ENCODE measurements at places on chromosomes 11 and 22.

DNA sequence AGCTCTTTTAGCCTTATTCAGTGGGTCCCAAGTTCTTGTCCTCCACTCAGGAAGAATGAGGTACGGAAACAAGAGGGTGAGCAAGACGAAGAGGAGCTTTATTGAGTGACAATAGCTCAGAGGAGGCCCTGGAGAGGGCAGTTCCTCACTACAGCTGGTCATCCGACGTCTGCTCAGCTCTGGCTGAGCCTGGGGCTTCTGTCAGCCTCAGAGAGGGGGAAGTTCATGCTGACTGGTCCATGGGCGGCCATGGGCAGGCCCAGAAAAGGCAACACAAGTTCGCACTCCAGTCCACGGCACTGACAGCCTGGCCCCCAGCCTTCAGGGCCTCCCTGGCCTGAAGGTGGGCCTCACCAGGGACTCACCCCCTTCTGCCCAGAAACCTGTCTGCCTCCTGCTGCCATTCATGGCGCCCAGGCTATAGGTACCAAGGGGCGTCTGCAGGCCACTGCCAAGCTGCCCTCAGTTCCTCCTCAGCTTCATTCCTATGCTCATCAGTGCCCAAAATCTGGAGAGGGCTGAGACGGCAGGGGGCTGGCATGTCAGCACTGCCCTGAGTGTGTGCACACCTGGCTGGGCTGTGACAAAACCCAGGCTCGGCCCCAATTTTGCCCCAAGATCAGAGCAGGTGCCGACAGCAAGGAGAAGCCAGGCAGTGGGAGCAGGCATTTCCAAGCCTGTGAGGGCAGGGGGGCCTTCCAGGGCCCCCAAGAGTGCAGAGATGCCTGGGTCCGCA, 21.7 kb upstream of the KIAA0930 start:
- no peak for DNase-seq

DNA sequence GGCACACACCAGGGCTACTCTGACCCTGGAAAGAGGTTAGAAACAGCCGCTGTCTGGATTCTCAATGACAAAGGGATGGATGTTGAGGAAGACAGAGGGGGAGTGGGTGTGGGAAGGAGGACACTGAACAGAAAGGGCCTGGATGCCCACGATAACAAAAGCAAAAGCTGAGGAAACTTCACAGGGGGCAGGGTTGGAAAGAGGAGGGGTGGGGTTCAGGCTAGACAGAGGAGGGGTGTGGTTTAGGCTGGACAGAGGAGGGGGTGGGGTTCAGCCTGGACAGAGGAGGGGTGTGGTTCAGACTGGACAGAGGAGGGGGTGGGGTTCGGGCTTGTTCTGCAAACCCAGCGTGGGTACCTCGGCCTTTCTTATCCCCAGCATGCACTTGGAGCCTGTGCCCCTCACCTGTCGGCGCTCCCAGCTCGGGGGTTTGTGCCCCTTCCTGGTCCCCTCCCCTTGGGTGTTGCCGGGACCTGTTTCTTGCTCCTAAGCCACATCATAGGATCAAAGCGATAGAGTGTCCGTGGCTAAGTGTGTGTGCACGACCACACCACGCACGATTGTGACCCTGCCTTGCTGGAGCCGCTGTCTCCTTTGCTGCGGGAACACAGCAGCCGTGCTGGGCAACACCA, 75.6 kb downstream of the BRD1 start:
- DNase-seq: no peak

GRCh38 chr11:65445604-65446445, 23.2 kb downstream of the NEAT1 start:
- DNase-seq: no peak

DNA sequence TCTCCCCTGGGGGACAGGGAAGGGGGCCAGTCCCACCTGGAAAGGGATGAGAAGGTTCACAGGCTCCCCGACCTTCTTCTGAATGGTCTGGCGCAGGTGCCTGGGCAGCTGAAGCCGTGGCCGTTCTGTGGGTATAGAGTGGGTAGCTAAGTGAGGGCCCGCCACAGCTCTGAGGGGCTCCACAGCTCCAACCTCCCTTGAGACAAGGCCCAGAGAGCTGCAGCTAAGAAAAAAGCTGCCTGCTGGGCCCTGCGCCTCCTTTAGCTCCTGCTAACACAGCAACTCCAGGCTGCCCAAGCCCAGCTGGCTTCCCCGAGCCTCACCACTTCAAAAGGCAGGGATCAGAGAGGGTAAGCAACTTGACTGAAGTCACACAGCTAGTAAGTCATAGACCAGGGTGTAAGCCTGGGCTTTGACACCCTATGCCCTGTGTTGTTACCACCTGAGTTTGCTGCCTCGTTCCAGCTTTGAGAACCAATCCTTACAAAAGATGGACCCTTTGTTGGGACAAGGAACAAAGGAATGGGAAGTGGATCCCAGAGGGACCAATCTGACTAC, 18.5 kb downstream of the MYBPC3 start:
- no peak for DNase-seq

DNA sequence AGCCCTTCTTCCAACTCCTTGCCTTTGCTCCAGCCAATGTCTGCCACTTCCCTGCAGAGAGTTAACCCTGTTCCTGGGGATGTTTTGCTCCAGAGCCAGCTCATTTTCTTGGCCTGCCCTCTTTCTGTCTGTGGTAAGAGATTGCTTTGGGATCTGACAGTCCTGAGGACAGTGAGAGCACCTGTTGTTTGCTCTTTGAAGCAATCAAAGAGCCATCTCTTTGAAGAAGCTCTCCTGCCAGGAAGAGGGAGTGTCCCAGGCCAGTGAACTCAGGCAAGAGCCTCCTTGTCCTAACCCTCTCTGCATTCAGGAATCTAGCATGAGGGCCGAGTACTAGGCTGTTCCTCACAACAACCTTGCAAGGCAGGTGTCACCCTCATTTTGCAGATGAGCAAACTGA, 42.2 kb downstream of the TRAF6 start:
- no peak for DNase-seq

- no peak for DNase-seq
These were observed 4.4 kb downstream of the BCL9L start for GRCh38 chr11:118921121-118921928.

- no peak for DNase-seq
These were observed 19.8 kb downstream of the MTMR2 start for GRCh38 chr11:95904009-95904650.

GRCh38 chr11:36164506-36165250, 124.5 kb downstream of the COMMD9 start:
- DNase-seq: no peak

DNA sequence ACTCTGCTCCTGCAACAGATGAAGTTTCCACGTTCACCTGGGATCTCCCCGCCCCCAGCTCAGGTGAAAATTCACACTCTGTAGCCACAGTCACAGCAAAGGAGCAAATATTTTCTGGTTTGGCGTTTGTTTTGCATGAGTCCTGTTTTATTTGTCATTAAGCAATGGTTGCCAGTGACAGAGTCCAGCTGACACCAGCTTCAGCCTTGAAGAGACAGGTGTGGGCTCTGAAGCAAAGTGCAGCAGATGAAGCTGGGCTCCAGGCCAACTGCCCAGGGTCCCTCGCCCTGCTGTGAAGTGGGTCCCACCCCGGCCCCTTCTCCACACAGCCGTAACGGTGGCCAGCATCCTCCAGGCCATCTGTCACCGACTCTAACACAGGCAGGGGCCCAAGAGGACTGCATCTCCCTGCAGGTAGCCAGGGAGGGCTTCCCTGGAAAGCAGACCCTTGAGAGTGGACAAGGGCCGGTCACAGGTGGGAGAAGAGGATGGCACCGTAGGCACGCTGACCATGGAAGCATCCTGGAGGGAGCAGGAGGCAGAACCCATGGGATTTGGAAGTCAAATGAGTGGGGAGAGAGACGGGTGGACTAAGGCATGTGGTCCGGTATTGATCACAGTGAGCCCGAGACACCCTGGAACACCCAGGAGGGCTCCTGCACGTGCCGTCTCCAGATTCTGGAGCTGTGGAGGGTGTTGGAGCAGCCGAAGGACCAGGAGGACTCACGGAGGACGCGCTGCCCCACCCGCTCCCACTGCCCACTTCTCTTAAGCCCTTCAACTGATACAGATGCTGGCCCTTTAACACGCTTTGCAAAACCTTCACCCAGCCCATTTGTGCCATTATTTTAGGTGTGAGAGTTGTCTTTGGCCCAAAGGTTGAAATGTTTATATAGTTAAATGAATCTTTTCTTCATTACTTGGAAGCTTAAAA, 294.5 kb downstream of the BRD1 start:
- DNase-seq: no peak

DNA sequence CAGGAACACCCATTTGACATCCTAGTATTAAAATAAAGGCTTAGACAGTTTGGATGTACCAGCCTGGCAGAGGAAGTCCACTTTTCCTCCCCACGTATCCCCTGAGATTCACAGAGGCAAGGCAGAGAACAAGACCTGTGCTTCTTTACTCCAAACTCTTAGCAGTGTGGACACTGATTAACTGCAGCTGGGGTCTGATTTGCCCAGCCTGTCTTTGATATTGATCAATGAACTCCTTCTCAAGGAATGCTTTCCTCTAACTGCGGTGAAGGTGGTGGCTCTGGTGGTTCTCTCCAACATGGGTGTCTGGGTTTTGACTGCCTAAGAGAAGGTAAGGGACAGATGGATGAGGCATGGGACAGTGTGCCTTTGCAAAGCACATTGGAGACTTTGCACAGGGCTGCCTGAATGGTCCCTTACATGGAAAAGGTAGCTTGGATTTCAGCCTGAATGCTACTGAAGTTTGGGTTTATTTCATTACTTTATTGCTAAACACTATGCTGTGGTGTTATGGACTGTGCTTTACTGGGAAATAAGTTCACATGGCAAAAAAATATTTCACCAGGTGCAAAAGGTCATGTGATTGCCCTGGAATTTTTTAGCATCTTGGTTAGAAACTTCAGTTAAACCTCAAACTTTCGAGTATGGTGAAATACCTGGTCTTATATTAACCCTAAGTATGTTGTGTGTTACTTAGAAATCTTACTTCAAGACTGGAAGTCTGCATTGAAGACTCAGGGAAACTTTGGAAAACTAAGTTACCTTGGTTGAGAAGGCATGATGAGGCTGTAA, 1.8 kb downstream of the GAS2 start:
- no peak for DNase-seq

DNA sequence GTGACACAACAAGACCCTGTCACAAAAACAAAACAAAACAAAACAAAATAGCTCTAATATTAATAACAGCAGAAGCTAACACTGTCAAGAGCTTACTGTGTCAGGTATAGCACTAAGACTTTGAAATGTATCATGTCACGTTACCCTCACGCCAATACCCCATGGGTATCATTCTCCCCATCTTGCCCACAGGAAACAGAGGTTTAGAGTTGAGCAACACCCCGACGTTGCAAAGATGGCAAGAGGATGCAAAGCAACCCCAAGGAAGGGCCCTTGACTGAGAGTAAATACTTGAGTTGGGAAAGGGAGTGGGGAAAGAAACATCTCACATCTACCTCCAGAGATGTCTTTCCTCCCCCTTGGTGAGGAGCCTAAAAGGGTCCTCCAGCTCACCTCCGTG, 366.8 kb downstream of the LARGE1 start:
- DNase-seq: no peak

GRCh38 chr22:45579806-45580725, 77.4 kb downstream of the FBLN1 start:
- no peak for DNase-seq

All from amygdala (tissue), 56 donors.